HepG2 (cell line): ENCODE measurements at places on chromosomes 1 and 21.

- DNase-seq = no peak
Observed at GRCh38 chr1:218742467-218743262, 397.5 kb downstream of the TGFB2 start.

DNA sequence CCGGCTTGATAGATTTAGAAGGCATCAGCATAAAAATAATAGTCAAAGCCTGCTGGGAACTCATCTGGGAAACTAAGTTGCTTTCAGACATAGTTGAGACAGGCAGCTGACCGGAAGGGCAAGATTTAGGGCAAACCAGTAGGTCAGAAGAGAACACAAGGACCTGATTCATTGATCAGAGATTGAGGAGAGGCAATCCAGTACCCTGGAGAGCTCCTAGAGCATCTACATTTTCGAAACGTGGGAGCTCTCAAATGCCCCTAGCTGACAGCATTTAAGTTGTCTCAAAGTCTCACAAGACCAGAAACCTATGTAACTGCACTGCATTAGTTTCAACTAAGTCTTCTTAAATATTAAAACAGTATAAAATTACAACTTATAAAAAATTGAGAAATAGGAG lies 22.9 kb upstream of the MTF2 start:
- peak; percentile 29 for DNase-seq

GRCh38 chr1:234643111-234643849 lies 33.3 kb upstream of the IRF2BP2 start:
- peak; percentile 100 for DNase-seq

GRCh38 chr1:168653567-168653966 lies 75.4 kb downstream of the DPT start:
- no peak for DNase-seq

DNA sequence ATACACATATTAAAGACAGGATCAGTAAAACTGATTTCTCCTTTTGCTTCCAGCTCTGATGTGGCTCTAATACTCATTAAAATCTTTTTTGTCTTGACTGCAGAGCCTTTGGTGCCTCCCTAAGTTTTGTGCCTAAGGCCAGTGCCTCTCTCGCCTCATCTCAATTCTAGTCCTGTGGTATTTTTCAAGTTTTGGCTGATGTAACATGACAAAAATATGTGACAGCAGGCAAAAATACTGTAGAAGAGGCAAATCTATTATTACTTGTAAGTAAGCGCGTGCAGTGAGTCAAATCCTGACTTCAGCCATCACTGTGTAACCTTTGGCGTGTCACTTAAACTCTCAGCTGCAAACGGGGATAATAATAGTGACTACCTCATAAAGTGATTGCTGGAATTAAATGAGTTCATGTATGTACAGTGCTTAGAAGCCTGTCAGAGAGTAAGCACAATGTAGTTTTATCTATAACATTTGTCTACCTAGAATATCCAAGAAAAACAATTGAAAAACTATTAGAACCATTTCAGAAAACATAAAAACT lies 74.0 kb downstream of the MAB21L3 start:
- DNase-seq = no peak

GRCh38 chr1:54365398-54365797 lies 40.8 kb downstream of the SSBP3 start:
- DNase-seq = no peak

DNA sequence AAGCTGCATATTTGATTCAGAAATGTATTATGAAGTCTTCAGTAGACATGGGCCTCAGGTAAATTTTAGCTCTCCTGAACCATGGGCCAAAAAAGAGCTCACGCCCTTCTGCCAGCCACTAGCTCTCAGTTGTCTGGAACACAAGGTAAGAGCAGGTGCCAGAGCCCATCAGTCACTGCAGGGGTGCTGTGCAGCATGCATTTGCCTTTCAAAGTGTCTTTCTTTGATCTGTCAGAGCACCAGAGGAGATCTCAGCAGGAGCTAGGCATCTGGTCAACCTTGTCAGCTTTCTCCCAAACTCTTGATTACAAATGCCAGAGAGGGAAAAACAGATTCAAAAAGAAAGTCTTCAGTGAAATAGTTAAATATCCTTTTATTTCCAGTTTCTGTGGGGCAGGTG lies 332.3 kb downstream of the COL11A1 start:
- DNase-seq = no peak

DNA sequence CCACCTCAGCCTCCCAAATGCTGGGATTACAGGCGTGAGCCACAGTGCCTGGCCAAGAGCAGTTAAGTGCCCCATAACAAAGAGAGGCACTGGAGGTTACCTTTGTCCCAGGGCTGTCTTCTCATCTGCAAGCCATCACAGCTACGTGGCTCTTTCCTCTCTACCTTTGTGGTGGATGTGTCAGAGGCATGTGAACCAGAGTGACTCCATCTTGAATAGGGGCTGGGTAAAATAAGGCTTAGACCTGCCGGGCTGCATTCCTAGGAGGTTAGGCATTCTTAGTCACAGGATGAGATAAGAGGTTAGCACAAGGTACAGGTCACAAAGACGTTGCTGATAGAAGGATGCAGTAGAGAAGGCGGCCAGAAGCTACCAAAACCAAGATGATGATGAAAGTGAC lies 59.4 kb upstream of the POU2F1 start:
- no peak for DNase-seq
